ENCODE measurements at places on chromosomes 11 and 22.

GRCh38 chr22:48803171-48803947 is 1024.3 kb downstream of the BRD1 start:
- no peak for DNase-seq

GRCh38 chr11:118672846-118673245 is 6.6 kb downstream of the TREH start:
- peak; percentile 29 for DNase-seq

GRCh38 chr22:38236786-38237185 is 35.0 kb downstream of the MAFF start:
- DNase-seq, result no peak

GRCh38 chr11:70735976-70736375 is 337.6 kb downstream of the CTTN start:
- DNase-seq, result no peak

DNA sequence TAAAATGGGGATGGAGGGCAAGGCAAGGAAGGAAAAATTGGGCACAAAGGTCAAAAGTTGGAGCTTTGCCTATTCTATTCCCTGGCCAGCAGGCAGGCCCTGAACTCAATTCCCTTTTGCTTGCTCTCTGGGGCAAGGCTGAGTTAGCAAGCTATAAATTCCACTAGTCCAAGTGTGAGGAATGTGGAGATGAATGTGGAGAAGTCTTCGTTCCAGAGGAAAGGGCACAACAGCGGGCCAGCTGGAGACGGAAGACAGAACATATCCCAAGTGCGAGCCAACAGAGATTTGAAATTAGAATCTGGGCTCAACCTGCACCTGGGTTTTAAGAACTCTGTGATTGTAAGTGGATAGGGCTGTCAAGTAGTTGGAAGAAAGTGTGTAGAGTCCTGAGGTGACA is 29.5 kb upstream of the FZD4 start:
- no peak for DNase-seq

DNA sequence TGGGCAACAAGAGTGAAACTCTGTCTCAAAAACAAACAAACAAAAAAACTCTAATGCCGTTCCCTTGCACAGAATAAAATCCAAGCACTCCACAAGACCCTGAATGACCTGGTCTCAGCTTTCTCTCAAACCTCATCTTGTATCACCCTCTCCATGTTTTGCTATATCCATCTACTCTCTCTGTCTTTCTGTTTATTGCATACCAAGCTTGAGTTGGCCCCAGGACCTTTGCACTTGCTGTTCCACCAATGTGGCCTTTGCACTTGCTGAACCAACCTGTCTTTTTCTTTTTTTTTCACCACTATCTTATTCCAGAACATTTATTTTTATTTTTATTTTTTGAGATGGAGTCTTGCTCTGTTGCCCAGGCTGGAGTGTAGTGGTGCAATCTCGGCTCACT is 2.0 kb upstream of the L3MBTL2 start:
- no peak for DNase-seq

GRCh38 chr22:30665786-30666185 is 1.9 kb downstream of the DUSP18 start:
- no peak for DNase-seq

DNA sequence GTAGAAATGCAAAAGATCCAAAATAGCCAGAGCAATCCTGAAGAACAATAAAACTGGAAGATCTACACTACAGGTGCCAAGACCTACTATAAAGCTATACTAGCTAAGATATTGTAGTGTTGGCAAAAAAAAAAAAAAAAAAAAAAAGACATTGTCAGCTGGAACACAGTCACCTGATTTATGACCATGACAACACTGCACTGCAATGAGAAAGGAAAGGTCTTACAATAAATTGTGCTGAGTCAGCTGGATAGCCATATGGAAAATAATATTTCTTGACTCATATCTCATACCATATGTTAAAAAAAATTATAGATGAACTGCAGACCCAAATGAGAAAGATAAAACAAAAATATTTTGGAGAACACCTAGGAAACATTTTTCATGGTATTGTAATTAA is 3.1 kb upstream of the PANX3 start:
- no peak for DNase-seq
